ENCODE measurements at places on chromosomes 5 and 9. TPM values are rescaled to one million over a fixed set of nuclear protein-coding genes. Genes with fewer than 3 reads are reported as not detected.

EGFLAM gene
- total RNA-seq = 2.0 TPM

CCDC171 gene
- total RNA-seq = 2.3 TPM

EXOSC3 gene
- total RNA-seq = 27.4 TPM

PRR7 gene
- 5.0 TPM for total RNA-seq

PCDHB6 gene
- 0.15 TPM for total RNA-seq

ISL1 gene
- total RNA-seq = 1.3 TPM

OR1Q1 gene
- not detected for total RNA-seq

ENTPD2 gene
- total RNA-seq = 22.1 TPM

DNA sequence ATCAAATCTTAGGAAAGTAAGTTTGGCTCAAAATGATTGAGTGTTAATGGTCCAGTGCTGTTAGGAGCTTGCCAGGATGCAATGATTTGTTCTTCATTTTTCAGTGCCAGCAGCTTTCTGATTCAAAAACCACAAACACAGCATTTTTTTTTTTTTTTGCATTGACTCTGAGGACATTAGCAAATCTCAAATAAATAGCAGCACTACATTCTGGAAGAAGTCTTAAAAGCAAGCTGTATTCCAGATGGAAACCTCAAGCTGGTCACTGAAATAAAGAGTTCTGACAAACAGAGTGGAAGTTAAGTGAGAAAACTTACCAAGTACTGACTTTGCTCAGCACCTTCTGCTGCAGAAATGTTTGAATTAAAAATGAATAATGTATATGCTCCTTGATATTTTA, 1653.1 kb upstream of the CDH9 start:
- DNase-seq = no peak

GRCh38 chr5:33933723-33934169, 2.4 kb upstream of the RXFP3 start:
- no peak for DNase-seq

DNA sequence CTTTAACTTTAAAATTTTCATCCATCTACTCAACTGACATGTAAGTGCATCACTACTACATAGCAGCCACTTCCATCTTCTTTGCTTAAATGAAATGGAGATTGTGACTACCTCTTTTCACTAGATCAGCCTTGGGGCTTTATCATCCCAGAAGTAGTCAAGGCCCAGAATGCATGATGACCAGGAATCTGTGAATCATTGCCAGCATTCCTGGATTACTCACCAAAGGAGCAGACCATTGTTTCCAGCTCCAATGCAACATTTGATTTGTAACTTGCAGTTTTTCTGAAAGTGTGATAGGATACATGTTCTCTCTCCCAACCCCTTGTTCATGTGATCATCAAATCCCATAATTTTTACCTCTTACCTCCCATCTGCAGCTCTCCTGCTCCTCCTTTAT, 65.1 kb downstream of the PLPPR1 start:
- DNase-seq = no peak

GRCh38 chr9:105656131-105656921, 5.9 kb upstream of the TAL2 start:
- peak; percentile 41 for DNase-seq

GRCh38 chr9:126952205-126952977, 37.8 kb downstream of the RALGPS1 start:
- DNase-seq = no peak

DNA sequence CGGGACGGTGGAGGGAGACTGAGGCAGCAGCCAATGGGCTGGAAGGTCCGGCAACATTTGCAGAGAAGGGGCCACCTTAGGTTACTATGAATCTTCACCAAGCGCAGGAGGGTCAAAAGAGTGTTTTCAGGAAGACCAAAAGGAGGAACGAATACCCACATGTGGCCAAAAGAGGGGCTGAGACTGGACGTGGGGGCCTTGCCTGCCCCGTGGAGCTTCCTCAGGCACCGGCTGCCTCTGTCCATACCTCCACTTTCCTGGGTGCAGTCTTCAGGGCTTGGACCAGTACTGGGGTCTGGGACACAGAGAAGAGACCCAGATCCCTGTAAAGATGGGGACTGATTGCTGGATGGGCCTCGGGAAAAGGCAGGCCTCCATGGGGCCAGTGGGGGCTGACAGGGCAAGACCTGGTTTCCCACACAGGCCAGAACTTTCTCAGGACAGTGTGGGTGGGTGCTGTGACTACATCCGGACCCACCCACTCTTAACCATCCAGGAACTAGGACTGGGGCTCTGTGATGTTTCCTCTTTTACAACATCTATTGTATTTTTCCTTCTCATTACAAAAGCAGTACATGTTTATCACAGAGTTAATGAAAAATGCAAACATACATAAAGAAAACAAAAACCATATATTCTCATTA, 294.7 kb downstream of the ZSWIM6 start:
- DNase-seq = peak; percentile 25

GRCh38 chr5:138528744-138529469, 14.1 kb downstream of the ETF1 start:
- no peak for DNase-seq

- no peak for DNase-seq
Measured at GRCh38 chr9:116423149-116423548, 264.0 kb upstream of the TRIM32 start.

- peak; percentile 68 for DNase-seq
Measured at GRCh38 chr5:76303921-76304320, 99.2 kb upstream of the IQGAP2 start.

- DNase-seq = no peak
Measured at GRCh38 chr9:129235931-129236331, 57.9 kb upstream of the IER5L start.

DNA sequence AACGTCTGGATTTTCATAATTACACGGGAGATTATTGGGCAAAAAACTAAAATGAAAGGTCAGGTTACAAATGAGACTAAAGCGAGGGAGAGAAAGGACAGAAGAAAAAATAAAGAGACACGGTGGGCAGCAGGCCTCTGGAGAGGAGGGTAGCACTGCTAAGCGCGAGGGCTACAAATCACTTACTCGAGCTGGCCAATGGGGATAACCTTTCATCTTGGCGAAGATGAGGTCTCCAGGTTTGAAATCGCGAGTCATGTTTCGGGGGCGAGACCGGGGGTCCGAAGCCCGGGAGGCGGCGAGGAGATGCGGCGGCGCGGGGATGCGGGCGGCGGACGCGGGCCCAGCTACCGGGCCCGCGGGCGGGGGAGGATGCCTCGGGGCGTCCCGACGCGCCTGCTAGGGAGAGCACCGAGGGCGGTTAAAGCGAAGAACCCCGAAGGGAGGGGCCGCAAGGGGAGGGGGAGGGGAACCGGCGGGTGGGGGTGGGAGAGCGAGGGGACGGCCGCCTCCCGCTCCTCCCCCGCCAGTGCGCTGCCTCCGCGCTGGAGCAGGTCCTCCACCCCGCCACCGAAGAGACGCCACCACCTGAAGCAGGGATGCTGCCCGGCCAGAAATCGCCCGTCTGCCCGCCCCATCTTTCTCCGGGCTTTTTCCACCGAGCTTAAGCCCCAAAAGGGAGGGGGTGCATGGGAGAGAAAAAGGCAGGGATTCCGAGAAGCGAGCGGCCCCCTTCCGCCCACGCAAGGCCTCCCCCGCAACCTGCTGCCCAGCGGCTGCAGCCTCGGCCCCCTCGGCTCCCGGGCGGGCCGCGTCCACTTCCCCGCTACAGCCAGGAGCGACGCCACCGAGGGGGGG, 610 bp downstream of the PSIP1 start:
- peak; percentile 56 for DNase-seq

DNA sequence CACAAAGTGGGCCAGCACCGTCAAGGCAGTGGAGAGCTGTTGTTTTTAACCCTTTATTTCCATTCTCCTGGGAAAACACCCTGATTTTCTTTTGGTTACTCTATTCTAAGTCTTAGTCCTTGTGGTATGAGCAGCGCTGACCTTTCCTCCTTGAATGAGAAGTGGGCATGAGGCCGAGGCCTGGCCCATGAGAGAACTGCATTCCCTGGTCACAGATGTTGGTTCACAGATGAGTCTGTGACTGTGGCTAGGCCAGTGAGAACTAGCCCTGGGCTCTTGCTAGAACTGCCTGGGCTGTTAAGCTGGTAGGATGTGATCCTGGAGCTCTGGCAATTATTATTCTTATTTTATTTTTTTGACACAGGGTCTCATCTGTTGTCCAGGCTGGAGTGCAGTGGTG, 71.7 kb upstream of the KLF9 start:
- DNase-seq = no peak

GRCh38 chr9:116074658-116075057, 78.9 kb upstream of the PAPPA start:
- DNase-seq = no peak

Data from colonic mucosa (tissue), 4 donors.